ENCODE measurements at places on chromosomes 5 and 9.

- no peak for DNase-seq
These were observed 13.1 kb downstream of the LPCAT1 start for GRCh38 chr5:1510631-1511030.

DNA sequence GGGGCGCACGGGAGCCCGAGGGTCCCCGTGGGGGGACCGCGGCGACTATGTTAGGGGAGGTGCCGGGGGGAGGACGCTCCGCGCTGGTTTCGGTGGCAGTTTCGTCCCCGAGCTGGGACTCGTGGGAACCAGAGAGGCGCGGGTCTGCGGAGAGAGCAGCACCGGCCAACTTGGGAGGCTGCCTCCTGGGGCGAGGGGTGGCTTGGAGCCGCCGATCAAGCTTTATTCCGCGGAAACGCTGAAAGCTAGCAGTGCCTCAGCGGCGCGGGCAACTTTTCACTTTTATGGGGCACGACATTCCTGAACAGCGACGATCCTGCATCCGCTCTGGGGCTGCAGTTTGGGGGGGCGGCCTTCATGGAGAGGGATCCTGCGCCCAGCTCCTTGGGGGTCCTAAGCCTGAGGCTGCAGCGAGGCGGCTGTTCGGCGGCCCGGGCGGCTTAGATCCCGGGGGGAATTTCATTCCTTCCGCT, 369 bp downstream of the OCLN start:
- DNase-seq = no peak

GRCh38 chr9:79980432-79980831, 408.7 kb downstream of the TLE4 start:
- DNase-seq = no peak

DNA sequence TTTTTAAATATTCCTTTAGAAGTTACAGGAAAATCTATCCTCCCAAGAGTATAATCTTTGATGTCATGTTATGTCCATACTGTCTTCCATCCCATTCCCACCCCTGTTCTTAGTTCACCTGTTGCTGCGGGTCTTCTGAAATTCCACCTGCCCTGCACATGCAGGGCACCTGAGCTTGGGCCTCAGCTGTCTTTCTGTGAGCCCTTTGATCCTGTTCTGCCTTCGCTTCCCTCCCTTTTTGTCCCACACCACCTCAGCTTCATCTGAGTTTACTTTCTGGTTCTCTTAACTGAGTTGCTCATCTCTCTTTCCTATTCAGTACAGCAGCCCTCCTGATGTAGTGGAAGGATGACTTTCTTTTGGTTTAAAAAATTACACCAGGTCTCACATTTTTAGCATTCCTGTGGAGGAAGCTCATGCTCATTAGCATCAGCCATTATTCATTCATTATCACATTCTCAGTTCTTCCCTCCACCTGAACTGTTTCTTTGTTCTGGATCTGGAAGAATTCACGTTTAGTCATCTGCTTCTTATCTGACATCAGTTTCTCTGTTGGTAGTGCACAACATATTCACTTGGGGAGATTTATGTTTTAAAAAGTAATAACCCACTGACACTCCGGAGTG, 211.0 kb downstream of the ADCY2 start:
- no peak for DNase-seq

GRCh38 chr9:16575142-16575985, 295.1 kb downstream of the BNC2 start:
- DNase-seq = no peak

- no peak for DNase-seq
These were observed 400.1 kb downstream of the PTPRD start for GRCh38 chr9:10212702-10213101.

DNA sequence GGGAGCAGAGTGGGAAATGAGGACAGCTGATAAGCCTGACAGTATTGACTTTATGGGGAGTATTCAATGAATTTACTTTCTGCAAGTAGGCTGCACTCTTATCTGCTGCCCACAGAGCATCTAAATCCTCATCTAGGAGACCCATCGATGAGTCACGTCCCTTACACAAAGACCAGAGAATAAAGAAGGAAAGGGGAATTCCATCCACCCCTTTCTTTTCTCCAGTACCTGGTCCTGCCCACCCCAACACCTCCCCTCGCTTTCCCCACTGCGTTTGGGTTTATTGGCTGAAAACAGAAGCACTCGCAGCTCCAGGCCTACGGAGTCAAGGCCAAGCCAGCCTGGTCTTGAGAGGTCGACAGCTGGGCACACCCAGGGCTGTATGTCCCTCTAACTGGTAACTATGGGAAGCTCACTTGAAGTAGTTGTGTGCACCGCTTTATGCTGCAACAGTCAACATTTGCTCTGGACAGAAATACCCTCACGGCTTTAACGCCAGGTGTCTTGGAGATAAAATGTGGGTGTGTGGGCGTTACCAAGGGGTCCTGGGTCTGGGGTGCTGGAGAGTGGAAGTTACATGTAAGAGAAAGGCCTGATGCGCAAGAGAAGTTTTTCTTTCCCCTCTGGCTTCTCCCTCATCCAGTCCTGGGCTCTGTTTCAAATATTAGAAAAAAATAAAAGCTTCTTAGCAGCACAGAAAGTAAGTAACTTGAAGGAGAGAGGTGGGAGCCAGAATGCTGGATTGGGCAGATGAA, 14.5 kb upstream of the TAL2 start:
- DNase-seq = no peak

DNA sequence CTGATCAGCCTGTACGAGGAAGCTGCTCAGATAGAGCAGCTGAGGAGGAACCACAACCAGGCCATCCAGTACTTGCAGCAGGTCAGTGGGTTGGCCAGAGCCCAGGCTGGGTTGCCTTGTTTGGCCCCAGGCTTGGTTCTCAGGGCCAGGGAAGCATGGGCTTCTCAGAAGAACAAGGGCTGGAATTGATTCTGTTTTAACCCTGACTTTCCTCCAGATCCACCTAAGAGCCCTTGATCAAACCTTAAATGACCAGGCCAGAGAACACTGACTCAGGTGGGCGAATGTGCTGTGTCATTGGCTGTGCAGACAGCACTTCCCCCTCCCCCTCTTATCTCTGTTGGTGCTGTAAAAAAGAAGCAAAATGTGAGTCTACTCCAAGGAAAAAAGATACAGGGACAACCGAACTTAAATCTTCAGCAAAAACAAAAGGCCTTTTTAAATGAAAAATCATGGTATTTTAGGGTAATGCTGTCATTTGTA, 28.1 kb downstream of the TTC23L start:
- no peak for DNase-seq

- no peak for DNase-seq
These were observed 7.3 kb downstream of the UCK1 start for GRCh38 chr9:131523451-131524435.

GRCh38 chr5:123500471-123500870, 11.5 kb upstream of the CSNK1G3 start:
- DNase-seq = no peak

- DNase-seq = no peak
These were observed 16.0 kb upstream of the PHF19 start for GRCh38 chr9:120892748-120893610.

GRCh38 chr5:64814073-64814472, 45.3 kb downstream of the CWC27 start:
- DNase-seq = no peak

GRCh38 chr9:134325096-134325812, 1.0 kb upstream of the RXRA start:
- no peak for DNase-seq

DNA sequence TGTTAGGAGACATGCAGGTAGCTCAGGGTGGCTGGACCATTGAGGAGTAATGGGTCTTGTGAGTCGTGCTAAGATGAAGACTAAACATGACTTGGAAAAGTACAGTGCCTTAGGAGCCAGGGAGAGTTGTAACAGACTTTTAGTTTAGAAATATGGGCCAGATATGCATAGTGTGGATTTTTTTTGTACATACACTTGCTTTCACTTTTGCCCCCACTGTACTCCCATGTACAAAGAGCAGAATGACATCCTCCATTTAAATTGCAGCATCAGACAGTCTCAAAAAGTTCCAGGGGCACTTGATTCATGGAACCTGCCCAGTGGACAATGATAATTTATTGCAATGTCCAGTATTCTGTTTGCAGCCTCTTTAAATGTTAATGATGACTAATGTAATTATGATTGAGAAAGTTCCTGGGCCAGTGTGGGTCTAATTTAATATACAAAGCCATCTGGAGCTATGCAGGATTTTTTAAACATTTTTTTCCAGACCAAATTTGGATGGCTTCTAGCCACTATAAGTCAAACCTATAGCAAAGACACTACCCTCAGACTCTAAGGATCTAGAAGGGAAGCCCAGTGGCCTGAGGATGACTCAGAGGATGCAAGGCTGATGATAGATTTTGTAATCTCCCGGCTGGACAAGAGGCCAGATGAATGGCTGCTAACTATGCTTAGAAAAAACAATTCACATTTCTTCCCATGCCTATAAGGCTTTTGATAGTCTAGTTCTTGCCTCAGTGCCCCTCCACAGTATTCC, 80.1 kb downstream of the TRPC7 start:
- DNase-seq = no peak

DNA sequence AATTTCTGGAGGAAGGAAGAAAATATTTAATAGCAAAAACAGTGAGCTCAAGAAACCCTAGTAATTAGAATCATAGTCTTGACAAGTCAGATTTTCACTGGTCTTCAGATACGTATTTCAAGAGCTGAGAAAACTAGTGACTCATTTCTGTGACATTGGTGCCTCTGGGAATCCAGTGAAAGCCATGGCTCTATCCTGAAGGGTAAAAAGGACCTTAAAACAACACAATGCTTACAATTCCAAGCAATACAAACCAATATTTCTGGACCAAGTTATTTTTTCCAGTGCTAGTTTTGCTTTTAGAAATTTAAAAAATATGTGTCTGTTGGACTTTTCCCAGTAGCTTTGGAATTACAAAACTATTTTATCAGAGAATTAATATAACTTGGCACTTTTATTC, 140.3 kb downstream of the LPAR1 start:
- no peak for DNase-seq

GRCh38 chr5:116444373-116445295, 130.0 kb downstream of the SEMA6A start:
- DNase-seq = no peak

DNA sequence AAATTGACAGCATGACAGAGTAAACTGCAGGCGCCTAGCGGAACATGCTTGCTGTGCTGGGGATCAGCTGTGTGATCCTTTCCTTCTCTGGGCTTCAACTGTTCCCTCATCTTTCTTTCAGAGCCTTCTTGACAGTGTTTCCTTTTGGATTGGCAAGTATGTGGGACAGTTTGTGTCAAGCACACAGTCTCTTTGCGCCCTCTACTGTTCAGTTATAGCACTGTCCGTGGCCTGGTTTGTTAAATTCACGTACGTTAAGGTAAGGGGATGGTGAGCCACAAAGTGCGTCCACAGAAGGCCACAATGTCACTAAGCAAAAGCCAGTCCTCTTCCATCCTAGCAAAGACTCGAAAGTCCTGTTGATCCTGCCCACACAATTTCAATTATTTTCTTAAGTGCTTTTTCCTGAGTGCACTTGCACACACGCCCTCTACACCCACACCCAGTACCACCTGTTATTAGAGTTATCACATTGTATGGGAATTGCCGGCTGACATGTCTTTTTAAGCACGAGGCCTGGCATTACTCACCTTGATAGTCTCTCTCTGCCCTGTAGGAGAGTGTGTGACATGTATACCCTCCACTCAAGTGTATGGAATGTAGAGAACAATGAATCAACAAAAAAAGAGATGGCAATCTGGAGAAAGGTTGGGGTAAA, 22.5 kb upstream of the PTPN3 start:
- DNase-seq = no peak

DNA sequence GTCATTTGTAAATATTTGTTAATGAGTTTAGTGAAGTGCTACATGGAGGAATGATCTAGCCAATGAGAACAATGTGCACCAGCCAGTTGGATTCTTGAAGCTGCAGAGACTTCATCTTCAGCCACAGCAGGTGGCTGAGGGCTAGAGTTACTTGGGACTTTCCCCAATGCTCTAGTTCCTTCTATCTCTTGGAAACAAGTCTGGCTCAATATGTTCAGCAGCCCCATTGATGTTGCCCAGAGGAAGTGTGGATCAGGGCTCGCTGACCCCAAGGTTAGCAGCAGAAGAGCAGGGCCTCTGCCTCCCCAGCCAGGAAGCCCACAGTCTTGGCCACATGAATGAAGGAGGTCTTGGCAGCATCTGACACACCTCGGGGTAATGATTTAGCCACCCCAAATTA, 117.5 kb downstream of the SLC1A3 start:
- DNase-seq = no peak

Data from activated CD8-positive, alpha-beta memory T cell treated with anti-CD3 and anti-CD28 coated beads for 1 hour (primary cell).